T-helper 2 cell (primary cell): ENCODE measurements at places on chromosomes 7 and 10.

DNA sequence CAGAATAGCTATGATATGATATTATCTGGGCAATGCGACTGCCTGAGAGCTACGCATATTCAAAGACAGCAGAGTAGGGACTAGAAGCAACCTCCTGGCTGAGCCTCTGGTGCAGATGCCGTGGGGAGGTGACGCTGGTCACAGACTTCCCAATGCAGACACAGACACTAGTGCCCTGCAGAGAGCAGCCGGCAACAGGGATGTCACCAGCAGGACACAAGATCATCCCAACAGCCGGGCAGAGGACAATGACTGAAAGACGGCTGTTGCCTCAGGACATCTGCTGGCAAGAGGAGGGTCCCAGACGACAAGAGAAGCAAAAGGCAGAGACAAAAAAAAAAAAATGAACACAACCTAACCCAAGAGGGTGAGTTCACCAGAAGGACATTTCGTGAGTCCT is 104.6 kb downstream of the CALN1 start:
- no peak for DNase-seq

- no peak for DNase-seq
These were observed 7.7 kb downstream of the INSIG1 start for GRCh38 chr7:155305231-155305904.

DNA sequence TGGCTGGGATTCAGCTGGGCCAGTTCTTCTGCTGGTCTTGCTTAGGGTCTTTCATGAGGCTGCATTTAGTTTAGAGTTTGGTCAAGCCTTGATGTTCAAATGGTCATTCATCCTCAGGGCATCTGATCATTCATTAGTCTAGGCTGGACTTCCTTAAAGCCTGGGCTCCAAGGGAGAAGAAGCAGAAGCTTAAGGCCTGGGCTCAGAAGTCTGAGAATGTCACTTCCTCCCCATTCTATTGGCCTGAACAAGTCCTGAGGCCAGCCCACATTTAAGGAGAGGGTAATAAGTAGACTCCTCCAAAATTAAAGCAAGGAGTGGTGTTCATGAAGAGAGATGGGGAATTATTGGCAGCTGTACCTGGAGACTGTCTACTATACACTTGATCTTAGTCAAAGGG is 193.2 kb upstream of the HABP2 start:
- DNase-seq = no peak

DNA sequence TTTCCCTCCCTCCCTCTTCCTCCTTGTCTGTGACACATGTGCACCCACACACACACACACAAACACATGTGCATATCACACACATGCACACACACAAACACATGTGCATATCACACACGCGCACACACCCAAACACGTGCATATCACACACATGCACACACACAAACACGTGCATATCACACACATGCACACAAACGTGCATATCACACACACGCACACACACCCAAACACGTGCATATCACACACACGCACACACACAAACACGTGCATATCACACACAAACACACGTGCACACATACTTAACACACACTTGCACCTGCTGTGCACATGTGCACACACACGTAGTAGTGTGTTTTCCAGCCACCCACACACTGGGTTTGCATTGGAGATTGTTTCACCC is 29.4 kb upstream of the KNDC1 start:
- DNase-seq = no peak

GRCh38 chr7:81514546-81514945 is 255.3 kb downstream of the HGF start:
- no peak for DNase-seq

DNA sequence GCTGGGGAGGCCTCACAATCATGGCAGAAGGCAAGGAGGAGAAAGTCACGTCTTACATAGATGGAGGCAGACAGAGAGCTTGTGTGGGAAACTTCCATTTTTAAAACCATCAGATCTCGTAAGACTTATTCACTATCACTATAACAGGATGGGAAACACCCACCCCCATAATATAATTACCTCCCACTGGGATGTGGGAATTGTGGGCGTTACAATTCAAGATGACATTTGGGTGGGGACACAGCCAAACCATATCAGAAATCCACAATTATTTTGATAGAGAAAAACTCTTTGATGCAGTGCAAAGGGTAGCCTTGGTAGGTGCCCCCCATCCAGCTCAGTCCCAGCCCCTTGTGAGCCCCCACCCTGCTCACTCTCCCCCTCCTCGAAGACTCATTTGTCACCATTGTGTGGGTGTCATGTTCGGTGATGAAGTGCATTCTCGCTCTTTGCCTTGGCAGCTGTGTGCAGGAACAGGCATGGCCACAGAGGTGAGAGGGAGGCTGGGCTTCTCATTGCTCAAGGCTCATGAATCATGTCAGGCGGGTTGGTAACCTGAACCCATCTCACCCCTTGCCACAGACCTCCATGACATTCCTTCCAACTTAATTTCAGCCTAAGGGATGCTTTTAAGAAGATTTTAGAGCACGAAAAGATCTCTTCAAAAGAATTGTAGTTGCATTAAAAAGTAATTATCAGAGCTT is 75.9 kb downstream of the BUB3 start:
- no peak for DNase-seq

DNA sequence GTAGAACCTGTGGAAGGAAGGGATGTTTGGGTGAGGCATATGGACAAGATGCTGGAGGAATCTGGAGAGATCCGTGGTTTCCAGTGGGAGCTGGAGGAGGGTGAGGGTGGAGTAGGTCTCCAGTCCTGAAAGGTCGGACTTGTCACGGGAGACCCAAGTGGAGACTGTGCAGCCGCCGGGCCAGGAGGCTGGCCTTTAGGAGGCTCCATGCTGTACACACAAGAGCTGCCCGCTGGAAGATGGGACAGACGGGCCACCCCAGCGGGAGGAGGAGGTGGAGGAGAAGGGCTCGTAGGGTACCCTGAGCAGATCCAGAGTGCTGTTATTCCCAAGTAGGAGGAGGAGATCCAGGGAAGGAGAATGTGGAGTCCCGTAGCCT is 106.7 kb downstream of the NKX6-2 start:
- DNase-seq = no peak

- DNase-seq = no peak
These were observed 358.7 kb downstream of the ELMO1 start for GRCh38 chr7:37089972-37090371.

DNA sequence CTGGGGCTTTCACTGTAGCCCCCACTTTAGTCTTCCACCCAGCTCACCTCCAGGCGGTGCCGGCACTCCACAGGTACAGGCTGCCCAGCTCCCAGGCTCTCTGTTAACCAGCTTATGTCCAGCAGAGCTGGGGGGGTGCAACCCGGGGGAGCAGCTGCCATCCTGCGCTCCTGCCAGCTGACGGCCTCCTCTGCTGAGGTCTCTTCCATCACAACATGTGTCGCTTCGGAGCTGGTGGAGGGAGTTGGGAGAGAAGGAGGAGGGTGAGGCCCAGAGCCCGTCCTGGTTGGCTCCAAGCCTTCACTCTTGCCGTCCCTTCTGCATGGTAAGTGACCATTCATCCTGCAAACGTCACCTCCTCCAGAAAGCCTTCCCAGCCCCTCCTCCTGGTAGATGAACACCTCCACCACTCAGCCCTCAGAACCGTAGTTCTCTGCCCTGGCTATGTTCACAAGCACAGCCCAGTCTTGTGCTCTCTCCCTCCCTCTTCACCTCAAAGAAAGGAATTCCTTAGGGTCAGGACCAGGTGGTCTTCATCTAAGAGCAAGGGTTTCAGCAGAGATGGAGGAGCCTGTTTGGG is 1.6 kb downstream of the POLM start:
- DNase-seq = no peak

DNA sequence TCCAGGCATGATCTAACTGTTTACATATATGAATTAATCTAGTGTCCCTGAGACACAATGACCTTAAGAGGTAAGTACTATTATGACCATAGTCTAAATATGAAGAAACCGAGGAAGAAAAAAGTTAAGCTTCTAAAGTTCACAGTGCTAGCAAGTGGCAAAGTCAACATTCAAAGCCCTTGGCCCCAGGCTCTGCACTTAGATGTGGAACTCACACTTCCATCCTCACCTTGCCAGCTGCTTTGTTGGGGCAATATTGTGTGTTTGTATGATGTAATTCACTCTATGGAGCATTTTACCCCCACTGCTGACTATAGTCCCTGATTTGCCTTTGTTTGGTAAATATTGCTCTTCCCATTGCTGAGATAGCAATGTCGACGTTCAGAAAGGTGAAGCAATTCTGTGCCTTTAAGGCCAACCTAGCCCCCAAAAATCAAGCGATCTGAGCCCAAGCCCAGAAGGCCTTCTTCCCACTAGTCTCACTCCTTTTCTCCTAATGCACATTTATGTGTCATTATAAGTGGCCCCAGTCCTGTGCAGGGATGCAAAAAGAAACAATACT is 487.6 kb upstream of the ZMIZ1 start:
- DNase-seq = no peak

DNA sequence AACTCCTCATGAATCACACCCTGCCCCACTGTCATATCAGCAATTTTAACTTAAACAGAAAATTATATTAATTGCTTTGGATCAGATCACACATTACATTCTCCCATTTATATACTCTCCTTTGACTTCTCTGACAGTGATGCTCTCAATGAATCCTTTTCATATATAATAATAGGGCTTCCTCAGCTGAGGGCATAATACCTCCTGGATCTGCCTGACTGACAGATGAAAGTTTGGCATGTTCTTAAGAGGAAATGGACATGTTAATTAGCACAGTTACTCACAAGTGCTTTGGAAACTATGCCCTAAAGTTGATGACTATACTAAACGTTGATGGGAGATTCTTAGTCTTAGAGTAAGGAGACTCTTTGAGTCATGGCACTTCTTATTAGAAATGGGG is 478.2 kb upstream of the LRRN3 start:
- DNase-seq = no peak

DNA sequence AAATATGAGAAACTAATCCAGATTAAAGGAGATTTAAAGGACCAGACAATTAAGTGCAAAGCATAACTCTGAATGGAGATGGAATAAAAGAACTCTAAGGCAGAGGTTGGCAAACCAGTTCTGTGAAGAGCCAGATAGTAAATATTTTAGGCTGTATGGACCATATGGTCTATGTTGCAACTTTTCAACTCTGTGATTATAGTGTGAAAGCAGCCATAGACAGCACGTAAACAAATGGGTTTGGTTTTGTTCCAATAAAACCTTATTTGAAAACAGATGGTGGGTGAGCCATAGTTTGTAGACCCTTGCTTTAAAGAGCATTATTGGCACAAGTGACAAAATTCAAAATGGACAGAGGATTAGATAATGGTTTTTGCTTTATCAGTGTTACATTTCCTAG is 884.1 kb downstream of the CCSER2 start:
- no peak for DNase-seq

DNA sequence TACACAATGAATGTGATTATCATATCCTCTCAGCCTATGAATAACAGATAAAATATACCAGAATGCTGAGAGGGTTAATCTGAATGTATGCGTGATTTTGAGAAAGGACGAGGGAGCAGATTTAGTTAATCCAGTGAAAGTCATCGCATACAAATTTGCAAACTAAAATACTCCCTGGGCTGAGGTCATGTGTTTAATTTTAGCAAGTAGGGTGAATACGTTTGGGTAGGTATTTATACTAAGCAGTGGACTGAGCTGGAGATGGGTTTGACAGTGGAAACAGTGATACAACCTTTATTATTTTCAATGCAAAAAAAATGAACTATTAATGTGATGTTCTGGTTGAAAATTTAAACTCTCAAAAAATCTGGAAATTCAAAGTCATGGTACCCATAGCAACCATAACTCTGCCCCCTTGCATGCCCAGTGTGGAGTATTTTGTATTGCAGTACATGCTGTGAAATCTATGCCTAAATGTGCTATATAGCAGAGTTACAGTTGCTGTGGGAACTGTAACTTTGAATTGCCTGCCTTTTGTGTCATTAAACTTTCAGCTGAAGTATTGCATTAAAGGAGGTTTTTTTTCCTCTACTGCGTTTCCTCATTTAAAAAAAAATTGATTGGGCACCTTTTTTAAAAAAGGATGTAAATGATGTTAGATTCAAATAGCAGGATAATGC is 9.5 kb upstream of the ARID5B start:
- no peak for DNase-seq

- no peak for DNase-seq
These were observed 197.8 kb upstream of the TMEM72 start for GRCh38 chr10:44713307-44713706.

DNA sequence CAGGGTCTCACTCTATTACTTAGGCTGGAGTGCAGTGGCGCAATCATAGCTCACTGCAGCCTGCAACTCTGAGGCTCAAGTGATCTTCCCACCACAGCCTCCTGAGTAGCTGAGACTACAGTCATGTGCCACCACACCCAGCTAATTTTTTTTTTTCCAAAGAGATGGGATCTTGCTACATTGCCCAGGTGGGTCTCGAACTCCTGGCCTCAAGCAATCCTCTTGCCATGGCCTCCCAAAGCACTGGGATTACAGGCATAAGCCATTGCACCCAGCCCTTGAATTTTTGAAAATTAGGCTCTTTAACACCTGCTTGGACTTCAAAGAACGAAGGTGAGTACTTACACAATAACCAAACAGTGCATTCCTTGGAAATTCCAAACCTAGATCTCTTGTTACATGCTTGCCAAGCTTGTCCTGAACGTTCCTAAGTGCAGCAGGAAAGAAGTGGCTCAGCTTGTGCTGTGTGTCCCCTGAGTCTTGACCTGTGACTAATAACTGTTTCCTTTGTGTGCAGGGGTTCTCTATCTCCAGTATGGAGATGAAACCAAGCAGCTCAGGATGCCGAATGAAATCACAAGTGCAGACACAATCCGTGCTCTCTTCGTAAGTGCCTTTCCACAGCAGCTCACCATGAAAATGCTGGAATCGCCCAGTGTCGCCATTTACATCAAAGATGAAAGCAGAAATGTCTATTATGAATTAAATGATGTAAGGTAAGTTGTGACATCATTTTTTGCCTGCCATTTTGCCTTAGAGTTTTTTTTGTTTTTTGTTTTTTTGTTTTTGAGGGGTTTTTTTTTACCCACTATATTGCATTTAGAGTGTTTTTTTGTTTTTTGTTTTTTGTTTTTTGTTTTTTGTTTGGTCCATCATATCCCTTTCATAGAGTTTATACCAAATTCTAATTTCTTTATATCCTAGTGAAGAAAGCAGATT is 223.8 kb downstream of the KIAA1217 start:
- DNase-seq = no peak

- no peak for DNase-seq
These were observed 63.2 kb downstream of the PRPF18 start for GRCh38 chr10:13649844-13650520.

- no peak for DNase-seq
These were observed 30.5 kb downstream of the JAKMIP3 start for GRCh38 chr10:132096223-132096622.

- DNase-seq = no peak
These were observed 21.1 kb downstream of the UNC5B start for GRCh38 chr10:71233482-71233892.

- no peak for DNase-seq
These were observed 29.7 kb downstream of the HIF1AN start for GRCh38 chr10:100565206-100565985.

DNA sequence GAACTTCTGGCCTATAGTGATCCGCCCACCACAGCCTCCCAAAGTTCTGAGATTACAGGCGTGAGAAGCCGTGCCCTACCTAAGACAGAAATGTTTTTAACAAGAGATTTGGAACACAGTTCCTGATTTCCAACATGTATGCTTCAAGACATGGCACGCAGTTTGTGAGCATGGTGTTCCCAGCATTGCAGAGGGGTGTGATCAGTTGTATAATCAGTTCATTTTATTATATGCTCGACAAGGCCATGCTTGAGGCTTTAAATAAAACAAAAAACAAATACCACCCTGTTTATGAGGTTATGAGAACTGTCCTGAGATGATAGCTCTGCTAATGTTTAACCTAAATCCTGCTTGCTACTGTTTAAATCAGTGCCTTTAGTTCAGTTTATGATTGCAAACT is 60.2 kb downstream of the TASOR2 start:
- no peak for DNase-seq

GRCh38 chr10:101609481-101609880 is 21.4 kb downstream of the DPCD start:
- DNase-seq = no peak
